ENCODE measurements at places on chromosomes 2 and 18. TPM values are rescaled to one million over a fixed set of nuclear protein-coding genes. Genes with fewer than 3 reads are reported as not detected.

Gene PLCD4
- 1.3 TPM for total RNA-seq

Gene FAM228A
- 0.43 TPM for total RNA-seq

Gene MREG
- total RNA-seq, result 1.1 TPM

Gene C2orf72
- 7.6 TPM for total RNA-seq

Gene CTAGE1
- not detected for total RNA-seq

Gene GRB14
- 0.34 TPM for total RNA-seq

Gene DYSF
- total RNA-seq, result 34.2 TPM

Gene GKN2
- total RNA-seq, result not detected

Gene SERPINB10
- total RNA-seq, result not detected

Gene UCN
- 0.34 TPM for total RNA-seq

Gene PUM2
- 52.3 TPM for total RNA-seq

Gene DSEL
- 14.8 TPM for total RNA-seq

Gene SLC39A6
- 18.3 TPM for total RNA-seq

Gene FOXI3
- not detected for total RNA-seq

Gene ROCK1
- total RNA-seq, result 34.7 TPM

Gene PEX13
- 52.7 TPM for total RNA-seq

Gene PROC
- 0.11 TPM for total RNA-seq

Gene SPATA3
- total RNA-seq, result not detected

Gene SATB2
- total RNA-seq, result 1.4 TPM

Gene EFR3B
- 0.54 TPM for total RNA-seq

Gene COX5B
- total RNA-seq, result 409 TPM

Gene MYL12A
- 1,572 TPM for total RNA-seq

Gene GALR1
- total RNA-seq, result not detected

Gene WNT6
- total RNA-seq, result not detected

Gene WDFY1
- total RNA-seq, result 91.8 TPM

Gene MARCO
- not detected for total RNA-seq

Gene LINC00305
- not detected for total RNA-seq

Gene ADRA2B
- not detected for total RNA-seq

Gene IHH
- total RNA-seq, result 0.09 TPM

Gene PRSS56
- not detected for total RNA-seq

Gene MPP4
- 0.22 TPM for total RNA-seq

Gene CDK5R2
- total RNA-seq, result not detected

Gene TFPI
- 2,580 TPM for total RNA-seq

Gene FAM228B
- 7.4 TPM for total RNA-seq

Gene GALNT14
- not detected for total RNA-seq

Gene SYT4
- total RNA-seq, result not detected

Gene PLGLB1
- 1.7 TPM for total RNA-seq

Gene RESP18
- not detected for total RNA-seq

Gene BOLL
- total RNA-seq, result not detected

Gene TMEM169
- 0.22 TPM for total RNA-seq

Gene TEKT4
- not detected for total RNA-seq

Gene RFTN2
- 14.0 TPM for total RNA-seq

Gene INHBB
- 32.7 TPM for total RNA-seq

Gene SAG
- not detected for total RNA-seq

Gene TMEM17
- 2.1 TPM for total RNA-seq

Gene SH3RF3
- 4.6 TPM for total RNA-seq

Gene TTR
- total RNA-seq, result not detected

Gene CROCC2
- total RNA-seq, result not detected

Gene TEX44
- total RNA-seq, result not detected

Gene SAP130
- 3.4 TPM for total RNA-seq

Gene TIMM21
- 19.6 TPM for total RNA-seq

Gene NT5DC4
- total RNA-seq, result not detected

Gene EMILIN1
- 34.8 TPM for total RNA-seq

Gene MARCHF4
- under 0.01 TPM for total RNA-seq

Gene LRP1B
- under 0.01 TPM for total RNA-seq

Gene ASAP2
- 30.5 TPM for total RNA-seq

Gene LDAH
- total RNA-seq, result 15.5 TPM

All from dermis lymphatic vessel endothelial cell (primary cell).